ENCODE measurements at places on chromosomes 2 and 18. TPM values are rescaled to one million over a fixed set of nuclear protein-coding genes. Genes with fewer than 3 reads are reported as not detected.

The COLEC12 gene
- total RNA-seq, result 5.6 TPM

The LIMS1 gene
- 27.1 TPM for total RNA-seq

The SLC5A7 gene
- 0.05 TPM for total RNA-seq

The LYPD6 gene
- total RNA-seq, result 0.38 TPM

The DNAJC5G gene
- total RNA-seq, result not detected

The FAM237A gene
- total RNA-seq, result not detected

- DNase-seq, result no peak
- H3K4me3 ChIP-seq, result no peak overlapping the region
- no peaks in the 10 kb centered on the region for H3K27me3 ChIP-seq
- no peak overlapping the region for H3K27ac ChIP-seq
Measured at GRCh38 chr18:31688606-31689005, 4.2 kb upstream of the B4GALT6 start.

GRCh38 chr18:10928772-10929373, 220.5 kb downstream of the PIEZO2 start:
- H3K4me1 ChIP-seq, result no peaks in the 10 kb centered on the region
- no peak for DNase-seq
- H3K27me3 ChIP-seq, result no peaks in the 10 kb centered on the region
- peak overlapping the region; percentile 10 for H3K27ac ChIP-seq
- no peak overlapping the region for H3K4me3 ChIP-seq

GRCh38 chr2:195899226-195899625, 169.4 kb downstream of the DNAH7 start:
- no peaks in the 10 kb centered on the region for H3K27me3 ChIP-seq
- H3K4me3 ChIP-seq, result no peak overlapping the region
- no peak overlapping the region for H3K27ac ChIP-seq
- no peaks in the 10 kb centered on the region for H3K36me3 ChIP-seq
- DNase-seq, result no peak
- H3K4me1 ChIP-seq, result no peaks in the 10 kb centered on the region

GRCh38 chr2:170180031-170180566, 2.2 kb downstream of the MYO3B start:
- H3K36me3 ChIP-seq, result no peaks in the 10 kb centered on the region
- no peak overlapping the region for H3K4me3 ChIP-seq
- H3K4me1 ChIP-seq, result no peaks in the 10 kb centered on the region
- no peak for DNase-seq
- H3K27me3 ChIP-seq, result no peaks in the 10 kb centered on the region

DNA sequence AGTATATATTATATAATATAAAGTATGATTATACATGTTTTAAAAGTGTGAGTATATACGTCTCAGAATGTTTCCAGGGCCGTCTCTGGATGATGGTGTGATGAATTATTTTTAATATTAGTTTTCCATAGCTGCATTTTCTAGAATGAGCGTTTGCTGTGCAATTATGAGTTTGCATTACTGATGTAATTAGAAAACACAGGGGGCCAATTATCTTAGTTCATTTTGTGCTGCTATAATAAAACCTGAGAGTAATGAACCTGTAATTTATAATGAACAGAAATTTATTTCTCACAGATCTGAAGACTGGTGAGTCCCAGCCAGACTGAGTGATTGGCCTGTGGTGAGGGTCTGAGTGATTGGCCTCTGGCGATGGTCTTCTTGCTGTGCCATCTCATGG, 4.0 kb upstream of the HJURP start:
- H3K4me3 ChIP-seq, result no peak overlapping the region
- no peak overlapping the region for H3K27ac ChIP-seq
- H3K4me1 ChIP-seq, result peaks cover 6% of the 10 kb centered on the region
- no peaks in the 10 kb centered on the region for H3K36me3 ChIP-seq
- H3K27me3 ChIP-seq, result no peaks in the 10 kb centered on the region

- H3K27ac ChIP-seq, result no peak overlapping the region
- H3K4me1 ChIP-seq, result no peaks in the 10 kb centered on the region
- no peak overlapping the region for H3K4me3 ChIP-seq
- H3K36me3 ChIP-seq, result peaks cover 16% of the 10 kb centered on the region
- DNase-seq, result no peak
- no peaks in the 10 kb centered on the region for H3K27me3 ChIP-seq
Measured at GRCh38 chr2:210432633-210433032, 43.9 kb downstream of the LANCL1 start.

DNA sequence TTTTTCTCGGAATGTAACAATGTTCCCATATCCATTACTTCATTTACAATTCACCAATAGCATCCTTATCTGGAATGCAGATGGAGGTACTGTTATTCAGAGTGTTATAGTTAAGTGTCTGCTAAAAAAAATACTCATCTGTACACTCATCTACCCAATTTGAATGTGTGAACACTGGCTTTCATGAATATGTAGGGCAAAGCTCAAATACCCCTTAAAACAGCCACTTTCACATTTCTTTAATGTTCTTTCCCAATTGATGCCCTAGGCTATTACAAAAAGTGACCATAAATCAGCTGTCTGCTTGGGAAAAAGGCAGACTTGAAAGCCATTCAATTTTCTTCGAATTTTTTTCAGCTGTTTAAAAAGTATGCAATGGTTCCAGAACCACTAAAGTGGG, 796.3 kb upstream of the FSHR start:
- no peak overlapping the region for H3K27ac ChIP-seq
- DNase-seq, result no peak
- H3K27me3 ChIP-seq, result no peaks in the 10 kb centered on the region
- no peaks in the 10 kb centered on the region for H3K4me1 ChIP-seq
- H3K36me3 ChIP-seq, result no peaks in the 10 kb centered on the region
- H3K4me3 ChIP-seq, result no peak overlapping the region

GRCh38 chr2:122164964-122165363, 409.5 kb downstream of the TSN start:
- no peak overlapping the region for H3K27ac ChIP-seq
- H3K27me3 ChIP-seq, result no peaks in the 10 kb centered on the region
- no peak overlapping the region for H3K4me3 ChIP-seq
- H3K4me1 ChIP-seq, result no peaks in the 10 kb centered on the region

- peaks cover 4% of the 10 kb centered on the region for H3K4me1 ChIP-seq
- peak; percentile 63 for DNase-seq
- no peaks in the 10 kb centered on the region for H3K27me3 ChIP-seq
- no peak overlapping the region for H3K4me3 ChIP-seq
Measured at GRCh38 chr2:86221066-86221684, 21.9 kb downstream of the MRPL35 start.

DNA sequence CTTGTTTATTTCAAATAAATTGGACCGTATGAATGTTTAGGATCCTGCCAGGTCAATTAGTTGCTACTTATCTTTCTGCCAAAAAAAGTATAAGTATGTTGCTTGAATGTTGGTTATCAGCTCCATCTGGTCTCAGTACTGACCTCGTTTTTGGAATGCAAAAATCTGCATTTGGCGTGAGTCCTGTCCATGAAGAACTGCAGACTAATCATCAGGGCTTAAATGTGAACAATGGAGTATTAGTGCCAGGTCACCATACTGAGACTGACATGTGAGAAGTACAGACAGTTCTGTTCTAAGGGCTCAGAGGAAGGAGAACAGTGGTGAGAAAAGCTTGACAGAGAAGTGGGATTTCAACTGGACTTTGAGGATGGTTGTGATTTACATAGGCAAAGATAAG, 393.1 kb upstream of the SLC14A2 start:
- no peaks in the 10 kb centered on the region for H3K27me3 ChIP-seq
- no peaks in the 10 kb centered on the region for H3K36me3 ChIP-seq
- no peak for DNase-seq
- H3K4me3 ChIP-seq, result no peak overlapping the region
- H3K4me1 ChIP-seq, result no peaks in the 10 kb centered on the region

GRCh38 chr18:61579581-61579980, 246.4 kb downstream of the CDH20 start:
- no peaks in the 10 kb centered on the region for H3K4me1 ChIP-seq
- DNase-seq, result no peak
- no peak overlapping the region for H3K4me3 ChIP-seq
- H3K36me3 ChIP-seq, result no peaks in the 10 kb centered on the region
- H3K27ac ChIP-seq, result no peak overlapping the region

GRCh38 chr2:233811087-233811486, 33.0 kb downstream of the MROH2A start:
- H3K4me1 ChIP-seq, result no peaks in the 10 kb centered on the region
- H3K27ac ChIP-seq, result no peak overlapping the region
- no peaks in the 10 kb centered on the region for H3K27me3 ChIP-seq
- no peak for DNase-seq
- no peak overlapping the region for H3K4me3 ChIP-seq

DNA sequence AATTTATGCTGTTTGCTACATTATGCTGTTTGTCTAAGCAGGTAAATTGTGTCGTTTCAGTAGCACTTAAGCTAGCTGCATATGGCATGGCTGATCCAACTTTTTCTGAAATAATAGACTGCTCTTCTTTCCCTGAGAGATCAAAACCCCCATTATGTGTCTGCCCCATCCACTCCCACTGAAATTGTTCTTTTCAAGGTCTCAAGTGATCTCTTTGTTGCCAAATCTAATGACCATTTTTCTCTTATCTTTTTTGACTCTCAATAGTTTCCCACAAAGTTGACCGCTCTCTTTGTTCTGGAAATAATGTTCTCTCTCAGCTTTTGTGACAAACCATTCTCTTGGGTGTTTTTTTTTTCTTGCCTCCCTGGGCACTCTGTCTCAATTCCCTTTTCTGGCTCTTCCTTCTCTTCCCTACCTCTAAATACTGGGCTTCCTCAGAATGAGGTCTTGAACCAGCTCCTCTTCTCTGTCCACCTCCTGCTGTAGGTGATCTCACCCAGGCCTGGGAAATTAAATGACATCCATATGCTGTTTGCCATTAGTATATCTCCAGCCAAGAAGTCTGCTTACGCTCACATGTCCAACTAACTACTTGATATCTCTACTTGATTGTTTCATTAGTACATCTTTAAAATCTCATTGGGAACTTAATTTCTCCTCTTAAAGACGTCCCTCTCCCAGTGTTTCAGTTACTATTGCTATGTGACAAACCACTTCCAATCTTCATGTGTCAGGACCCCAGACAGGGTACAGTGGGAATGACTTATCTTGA, 107.3 kb upstream of the TLK1 start:
- no peak overlapping the region for H3K27ac ChIP-seq
- no peak for DNase-seq
- no peaks in the 10 kb centered on the region for H3K36me3 ChIP-seq
- H3K4me1 ChIP-seq, result no peaks in the 10 kb centered on the region

DNA sequence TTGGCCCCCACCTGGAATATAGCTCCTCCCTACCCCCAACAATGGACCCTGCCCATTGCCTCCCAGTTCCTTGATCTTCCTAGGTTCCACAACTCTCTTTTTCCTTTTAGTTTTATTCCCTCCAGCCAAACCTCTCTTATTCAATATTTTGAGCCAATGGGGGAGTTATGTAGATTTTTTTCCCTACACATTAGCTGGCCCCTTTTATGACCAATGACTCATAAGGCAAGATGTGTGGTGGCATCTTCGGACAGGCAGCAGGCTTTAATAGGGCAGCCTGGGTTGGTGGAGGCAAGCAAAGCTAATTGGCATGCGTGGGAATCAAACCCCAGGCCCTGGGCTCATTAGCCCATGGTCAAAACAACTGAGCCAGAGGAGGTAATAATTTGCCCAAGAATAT, 9.2 kb downstream of the GRP start:
- H3K4me3 ChIP-seq, result no peak overlapping the region
- DNase-seq, result no peak
- no peak overlapping the region for H3K27ac ChIP-seq
- no peaks in the 10 kb centered on the region for H3K36me3 ChIP-seq

DNA sequence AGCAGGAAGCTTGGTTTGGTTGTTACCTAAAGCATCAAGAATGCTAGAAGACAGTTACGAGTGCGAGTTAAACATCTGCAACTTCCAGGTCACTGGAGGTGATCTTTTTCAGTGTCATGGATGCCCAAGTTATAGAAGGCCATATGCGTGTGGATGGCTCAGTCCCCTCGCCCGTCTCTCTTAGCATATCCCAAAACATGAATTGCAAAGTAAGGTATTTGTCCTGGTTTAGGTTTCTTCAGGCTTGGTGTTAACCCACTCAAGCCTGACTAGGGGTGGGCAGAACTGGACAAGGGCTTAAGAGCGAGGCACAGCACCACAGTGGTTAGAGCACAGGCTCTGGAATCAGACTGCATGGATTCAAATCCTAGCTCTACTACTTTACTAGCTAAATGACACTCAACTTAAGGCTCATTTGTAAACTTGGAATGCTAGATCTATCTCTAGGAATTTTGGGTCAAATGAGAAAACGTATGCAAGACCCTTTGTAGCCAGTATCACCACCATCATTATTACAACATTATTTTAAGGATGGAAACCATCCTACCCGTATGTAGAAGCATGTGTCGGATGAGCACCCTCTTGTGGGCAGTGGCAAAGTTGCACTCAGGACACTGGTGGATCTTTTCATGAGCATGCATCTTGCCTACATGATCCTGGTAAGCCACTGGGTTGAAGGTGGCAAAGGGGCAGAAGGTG, 11.2 kb downstream of the ZNF142 start:
- H3K27me3 ChIP-seq, result no peaks in the 10 kb centered on the region
- H3K4me1 ChIP-seq, result no peaks in the 10 kb centered on the region
- peaks cover 65% of the 10 kb centered on the region for H3K36me3 ChIP-seq

All from thymus (tissue), 14 donors.